ENCODE measurements at places on chromosomes 12 and 14.

- DNase-seq: no peak
Measured at GRCh38 chr12:58814036-58814435, 106.3 kb downstream of the LRIG3 start.

- DNase-seq: no peak
Measured at GRCh38 chr12:88577537-88577936, 2.7 kb downstream of the KITLG start.

GRCh38 chr12:80187660-80188090 lies 88.3 kb downstream of the OTOGL start:
- DNase-seq: no peak

GRCh38 chr14:48814562-48814961 lies 771.6 kb downstream of the RPS29 start:
- no peak for DNase-seq

DNA sequence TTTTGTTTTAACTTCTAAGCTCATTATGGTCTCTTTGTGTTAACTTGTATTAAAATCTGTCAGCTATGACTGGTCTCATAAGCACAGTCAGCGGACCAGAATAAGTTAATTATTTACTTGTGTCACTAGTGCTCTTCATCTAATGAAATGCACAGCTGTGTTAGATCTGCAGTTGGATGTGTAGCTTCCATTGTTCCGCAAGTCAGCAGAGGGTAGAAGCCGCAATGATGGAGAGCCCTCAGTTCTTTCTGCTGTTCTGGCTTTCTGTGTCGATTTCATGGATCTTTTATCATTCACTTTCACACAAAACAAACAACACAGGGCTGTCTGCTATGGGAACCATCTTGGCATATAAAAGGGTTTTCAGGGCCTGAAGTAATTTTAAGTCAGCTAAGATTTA lies 89.3 kb upstream of the RFX4 start:
- no peak for DNase-seq

DNA sequence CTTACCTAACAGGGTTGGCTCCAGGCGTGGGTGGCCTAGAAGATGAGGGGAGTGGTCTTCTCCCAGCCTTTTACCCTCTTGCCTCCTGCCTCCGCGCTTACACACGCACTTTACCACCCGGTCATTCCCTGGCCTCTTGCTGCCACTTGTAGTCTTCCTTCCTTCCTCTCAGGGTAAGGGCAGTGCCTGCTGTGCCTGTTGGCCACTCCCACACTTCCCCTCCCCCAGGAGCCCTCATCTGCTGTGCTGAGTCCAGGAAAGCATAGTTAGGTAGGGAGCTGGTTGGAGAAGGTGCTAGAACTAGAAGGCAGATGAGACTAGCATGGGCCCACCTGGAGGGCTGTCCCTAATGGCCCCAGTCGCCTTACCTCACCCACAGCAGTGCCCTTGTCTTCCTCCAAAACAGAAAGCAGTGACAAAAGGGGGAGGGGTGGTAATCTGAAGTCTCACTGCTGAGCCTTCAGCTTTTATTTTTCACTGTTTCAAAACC lies 54.3 kb upstream of the SRSF5 start:
- peak; percentile 42 for DNase-seq

GRCh38 chr12:104354868-104355570 lies 51.5 kb downstream of the EID3 start:
- no peak for DNase-seq

GRCh38 chr12:124248941-124249825 lies 45.7 kb upstream of the RFLNA start:
- DNase-seq: no peak

GRCh38 chr14:23984891-23985602 lies 3.7 kb upstream of the DHRS4L2 start:
- peak; percentile 11 for DNase-seq

DNA sequence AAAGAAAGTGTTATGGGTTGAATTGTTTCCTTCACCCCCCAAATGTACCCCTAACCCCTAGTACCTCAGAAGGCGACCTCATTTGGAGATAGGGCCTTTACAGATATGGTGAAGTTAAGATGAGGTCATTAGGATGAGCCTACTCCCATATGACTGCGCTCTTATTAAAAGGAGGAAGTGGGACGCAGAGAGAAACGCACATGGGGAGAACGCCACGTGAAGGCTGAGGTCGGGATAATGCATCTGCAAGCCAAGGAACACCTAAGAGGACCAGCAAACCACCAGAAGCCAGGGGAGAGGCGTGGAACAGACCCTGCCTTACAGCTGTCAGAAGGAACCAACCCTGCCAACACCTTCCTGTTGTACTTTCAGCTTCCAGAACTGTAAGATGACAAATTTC lies 1.7 kb upstream of the NRIP2 start:
- DNase-seq: no peak

DNA sequence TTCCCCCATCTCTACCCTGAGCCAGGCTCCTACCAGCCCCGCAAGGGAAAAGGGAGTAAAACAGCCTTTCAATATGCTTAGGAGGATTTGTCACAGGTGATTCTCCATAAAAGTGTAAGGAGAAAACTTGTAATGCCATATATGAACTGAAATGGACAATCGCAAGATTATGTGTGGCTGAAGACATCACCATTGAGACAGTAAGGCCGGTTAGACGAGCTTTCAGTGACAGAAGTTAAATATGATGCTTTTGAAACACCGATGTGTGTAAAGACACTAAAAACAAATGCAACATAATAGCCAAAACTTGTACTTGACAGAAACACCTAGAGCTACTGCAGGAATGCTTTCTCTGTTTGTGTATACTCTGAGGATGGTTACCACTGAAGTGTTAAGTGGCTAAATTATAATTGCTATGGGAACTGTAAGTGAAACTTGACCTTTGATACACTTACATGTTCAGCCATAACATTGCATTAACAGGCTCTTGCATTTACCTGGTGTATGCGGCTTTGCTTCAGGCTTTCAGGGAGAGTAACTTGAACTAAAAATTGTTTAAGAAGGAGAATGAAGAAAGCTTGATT lies 42.3 kb downstream of the FAR2 start:
- DNase-seq: no peak

DNA sequence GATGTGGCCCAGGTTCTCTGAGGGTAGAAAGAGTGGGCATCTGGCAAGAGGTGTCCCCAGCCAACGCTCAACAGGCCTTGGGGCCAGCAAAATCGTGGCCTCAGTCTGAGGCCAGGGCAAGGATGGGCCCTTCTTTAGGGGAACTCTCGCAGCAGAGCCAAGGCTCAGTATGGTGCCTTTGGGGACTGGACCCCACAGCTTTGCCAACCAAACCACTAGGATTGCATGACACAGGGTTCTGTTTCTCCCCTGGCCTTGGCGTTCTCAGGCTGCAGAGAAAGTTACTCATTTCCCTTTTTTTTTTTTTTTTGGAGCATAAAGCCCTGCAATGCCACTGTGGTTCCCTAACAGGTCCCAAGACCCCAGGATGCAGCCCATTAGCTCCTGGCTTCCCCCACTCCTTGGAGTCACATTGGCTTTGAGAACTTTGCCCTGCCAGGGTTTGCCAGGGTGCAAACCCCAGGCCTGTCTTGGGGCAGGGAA lies 100.6 kb downstream of the LGMN start:
- DNase-seq: peak; percentile 78

- no peak for DNase-seq
Measured at GRCh38 chr12:612293-612692, 51.0 kb downstream of the NINJ2 start.

- DNase-seq: peak; percentile 51
Measured at GRCh38 chr12:14454098-14454907, 88.8 kb downstream of the ATF7IP start.

DNA sequence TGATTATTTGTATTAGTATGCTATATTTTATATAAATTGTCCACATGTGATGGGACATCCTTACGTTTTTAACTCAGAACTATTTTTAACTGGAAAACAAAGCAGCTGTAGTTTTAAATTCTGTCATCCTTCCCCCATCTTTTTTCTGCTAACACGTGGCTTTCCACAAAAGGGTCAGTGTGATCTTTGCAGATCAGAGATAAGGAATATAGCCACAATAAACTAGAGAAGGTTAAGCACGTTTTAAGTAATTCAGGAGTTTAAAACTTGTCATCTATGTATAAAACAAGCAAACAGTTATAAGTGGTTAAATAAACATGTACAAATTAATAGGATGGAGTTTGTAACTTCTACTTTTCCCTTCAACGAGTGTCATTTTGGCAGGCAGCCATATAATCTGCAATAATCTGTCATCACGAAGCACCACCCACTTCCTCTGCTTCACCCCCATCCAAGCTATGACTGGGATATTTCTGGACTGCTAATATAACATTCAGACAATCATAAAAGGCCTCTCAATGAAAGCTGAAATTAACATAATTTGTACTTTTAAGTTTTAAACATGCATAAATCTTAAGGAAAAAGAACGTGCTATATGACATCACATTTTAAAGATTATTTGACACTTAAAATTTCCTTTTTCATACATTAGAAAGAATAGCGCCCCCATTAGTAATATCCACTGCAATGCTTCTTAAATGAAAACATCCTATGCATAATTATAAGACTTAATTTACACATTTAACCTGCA lies 15.3 kb downstream of the TAOK3 start:
- peak; percentile 93 for DNase-seq

DNA sequence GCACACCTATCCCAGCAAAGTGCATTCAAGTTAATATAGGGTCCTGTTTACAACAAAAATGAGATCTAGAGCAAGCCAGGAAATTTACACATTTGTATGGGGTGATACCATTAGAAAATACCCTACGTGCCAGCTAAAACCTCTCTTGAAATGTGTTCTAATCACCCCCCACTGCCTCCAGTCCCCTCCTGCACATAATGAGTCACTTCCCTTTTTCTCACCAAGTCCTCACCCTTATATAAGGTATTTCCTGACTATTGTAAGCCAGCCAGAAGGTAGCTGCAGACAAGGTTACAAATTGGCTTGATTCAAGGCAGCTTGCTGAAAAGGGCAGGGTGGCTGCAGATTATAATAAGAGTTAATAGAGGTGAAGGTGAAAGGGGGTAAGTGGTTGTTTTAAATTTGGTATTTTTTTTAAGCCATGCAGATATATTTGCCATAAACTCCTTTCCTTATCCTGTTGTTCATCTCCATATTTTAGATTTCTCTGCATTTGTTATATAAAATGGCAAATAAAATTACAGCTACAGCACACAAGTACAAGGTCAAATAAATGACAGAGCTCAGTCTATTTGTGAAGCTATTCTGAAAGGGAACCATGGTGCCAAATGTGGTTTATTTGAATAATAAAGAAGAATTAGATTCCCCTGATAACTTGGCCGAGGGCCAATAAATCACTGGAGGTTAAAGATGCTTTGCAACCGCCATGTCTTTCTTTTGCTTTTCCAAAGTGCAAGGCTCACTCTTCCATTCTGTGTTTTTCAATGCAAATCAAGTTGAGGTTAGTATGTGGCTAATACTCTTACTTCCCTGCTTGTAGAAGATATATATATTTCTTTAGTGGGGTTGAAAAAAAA lies 385.9 kb downstream of the EGLN3 start:
- peak; percentile 57 for DNase-seq

DNA sequence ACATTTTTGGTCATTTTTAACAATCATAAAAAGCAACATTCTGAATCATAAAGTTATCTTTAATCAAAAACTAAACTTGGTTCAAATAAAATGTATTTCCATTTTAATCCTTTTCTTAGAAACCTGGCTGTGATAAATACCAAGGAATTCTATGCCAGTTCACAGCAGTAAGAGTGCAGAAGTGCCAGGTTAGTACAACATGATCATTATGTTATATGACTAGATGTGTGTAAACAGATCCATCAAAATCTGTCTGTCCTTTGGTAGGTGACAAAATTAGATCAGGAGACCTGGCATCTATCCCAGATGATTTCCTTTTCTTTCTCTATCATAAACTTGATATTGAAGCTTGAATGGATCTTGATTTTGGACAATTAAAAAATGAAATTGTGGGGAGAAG lies 200.6 kb upstream of the STXBP6 start:
- DNase-seq: no peak

GRCh38 chr12:103710544-103710943 lies 123.5 kb downstream of the STAB2 start:
- DNase-seq: no peak

- no peak for DNase-seq
Measured at GRCh38 chr14:101506211-101506925, 54.9 kb upstream of the DIO3 start.

DNA sequence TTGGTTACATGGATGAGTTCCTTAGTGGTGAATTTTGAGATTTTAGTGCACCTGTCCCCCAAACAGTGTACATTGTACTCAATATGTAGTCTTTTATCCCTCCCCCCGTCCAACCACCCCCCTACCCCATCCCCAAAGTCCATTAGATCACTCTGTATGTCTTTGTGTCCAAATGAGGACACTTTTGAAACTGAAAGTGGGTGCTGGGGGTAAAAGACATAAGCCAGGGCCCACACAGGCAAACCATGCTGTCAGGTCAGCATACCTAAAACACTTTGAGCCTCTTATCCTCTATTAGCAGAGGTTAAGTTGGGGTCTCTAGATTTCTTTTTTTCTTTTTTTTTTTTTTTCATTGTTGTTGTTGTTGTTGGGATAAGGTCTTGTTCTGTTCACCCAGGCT lies 31.3 kb upstream of the KICS2 start:
- DNase-seq: no peak

- no peak for DNase-seq
Measured at GRCh38 chr12:125889742-125890141, 824.5 kb downstream of the AACS start.

GRCh38 chr14:57492859-57493258 lies 798 bp downstream of the CCDC198 start:
- no peak for DNase-seq

DNA sequence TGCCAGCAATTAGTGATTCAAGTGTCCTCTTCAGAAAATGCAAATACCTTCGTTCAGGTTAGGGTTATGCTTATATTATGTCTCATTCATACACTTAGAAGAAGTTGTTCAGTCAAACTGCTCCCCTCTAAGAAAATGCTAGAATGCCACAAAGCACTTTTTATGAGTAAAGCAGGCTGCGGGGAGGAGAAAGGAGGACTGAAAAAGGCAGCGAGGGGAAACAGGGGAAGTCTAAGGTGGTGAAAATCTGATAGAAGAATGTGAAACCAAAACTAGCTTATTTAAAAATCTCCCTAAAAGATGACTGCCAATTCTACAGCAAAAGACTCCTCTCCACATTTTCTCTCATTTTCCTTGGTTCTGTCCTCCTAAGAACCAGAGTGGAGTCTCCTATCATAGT lies 70.1 kb downstream of the PRKD1 start:
- no peak for DNase-seq

DNA sequence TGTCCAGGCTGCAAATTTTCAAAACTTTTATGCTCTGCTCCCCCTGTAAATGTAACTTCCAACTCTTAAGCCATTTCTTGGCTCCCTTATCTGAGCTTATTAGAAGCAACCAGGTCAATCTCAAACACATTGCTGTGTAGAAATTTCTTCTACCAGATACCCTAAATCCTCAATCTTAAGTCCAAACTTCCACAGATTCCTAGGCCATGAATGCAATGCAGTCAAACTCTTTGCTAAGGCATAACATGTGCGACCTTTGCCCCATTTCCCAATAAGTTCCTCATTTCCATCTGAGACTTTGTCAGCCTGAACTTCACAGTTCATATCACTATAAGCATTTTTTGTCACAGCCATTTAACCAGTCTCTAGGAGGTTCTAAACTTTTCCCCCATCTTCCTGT lies 64.5 kb downstream of the TMTC3 start:
- DNase-seq: peak; percentile 73

GRCh38 chr12:76417116-76417515 lies 68.9 kb upstream of the BBS10 start:
- no peak for DNase-seq

All from NB4 (cell line).